ENCODE measurements at places on chromosomes 16 and 17.
A peak's percentile ranks its signal among the peaks of the same experiment; 100 is the strongest.

DNA sequence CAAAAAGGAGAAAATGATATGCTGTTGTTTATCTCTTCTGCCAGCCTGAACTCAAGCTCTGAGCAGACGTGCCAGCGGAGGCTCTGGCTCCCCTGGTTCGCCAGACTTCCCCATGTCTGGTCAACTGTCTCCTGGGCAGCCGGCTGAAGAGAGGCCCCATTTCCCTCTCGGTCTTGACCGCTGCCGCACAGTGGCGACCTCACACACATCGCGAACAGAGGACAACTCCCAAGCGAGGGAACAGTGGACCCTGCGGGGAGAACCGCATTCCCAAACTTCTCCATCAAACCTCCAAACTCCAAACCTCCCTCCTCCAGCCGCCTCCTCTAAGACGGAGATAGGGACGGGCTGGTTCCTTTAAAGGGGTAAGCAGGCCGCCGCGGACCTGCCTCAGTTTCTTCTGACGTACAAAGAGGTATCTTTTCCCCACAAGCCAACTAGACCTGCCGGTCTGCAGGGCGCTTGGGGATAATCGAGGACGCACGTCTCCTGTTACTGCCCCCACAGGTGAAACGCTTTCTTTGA, 24.9 kb upstream of the RFFL start:
- DNase-seq: peak; percentile 34

- no peak for DNase-seq
These were observed 328.8 kb downstream of the CPPED1 start for GRCh38 chr16:12474806-12475410.

DNA sequence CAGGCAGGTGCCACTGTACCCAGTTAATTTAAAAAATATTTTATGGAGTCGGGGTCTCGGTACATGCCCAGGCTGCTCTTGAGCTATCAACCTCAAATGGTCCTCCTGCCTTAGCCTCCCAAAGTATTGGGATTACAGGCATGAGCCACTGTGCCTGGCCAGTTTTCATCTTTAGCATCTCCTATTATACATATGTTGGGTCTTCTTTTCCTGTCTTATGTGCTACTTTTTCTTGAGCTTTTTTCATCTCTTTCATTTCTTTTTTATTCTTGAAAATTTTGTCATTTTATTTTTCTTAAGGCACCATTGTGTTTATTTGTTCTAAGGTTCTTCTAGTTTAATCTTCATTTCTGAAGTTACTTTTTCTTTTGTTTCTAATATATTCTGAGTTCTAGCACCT, 20.7 kb downstream of the BANP start:
- DNase-seq: no peak

- DNase-seq: peak; percentile 25
These were observed 1.0 kb upstream of the TTYH2 start for GRCh38 chr17:74212209-74212912.
